ENCODE measurements at places on chromosomes 4 and X.

DNA sequence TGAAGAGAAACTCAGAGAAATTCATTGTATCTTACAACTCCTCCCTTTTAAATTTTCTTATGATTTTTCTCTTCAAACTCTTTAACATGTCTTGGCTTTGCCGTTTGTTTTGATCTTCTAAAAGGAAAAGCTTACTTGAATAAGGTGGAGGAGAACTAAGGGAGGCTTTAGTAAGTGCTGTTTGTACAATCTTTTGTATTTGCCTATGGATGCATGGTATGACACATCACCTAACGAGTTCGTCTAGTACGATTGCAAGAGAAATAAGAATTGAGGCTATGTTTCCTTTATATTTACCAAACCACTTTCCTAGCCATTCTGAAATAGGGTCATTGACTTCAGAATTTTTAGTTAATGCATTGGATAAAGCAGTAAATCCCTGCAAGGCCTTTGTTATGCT is 8.4 kb upstream of the BST1 start:
- no peak for DNase-seq

- no peak for DNase-seq
Observed at GRCh38 chr4:160371446-160371845, 1268.6 kb downstream of the RAPGEF2 start.

- DNase-seq: no peak
Observed at GRCh38 chr4:75511841-75512240, 2.4 kb downstream of the RCHY1 start.

GRCh38 chr4:55340266-55340665 is 5.8 kb upstream of the SRD5A3 start:
- DNase-seq: no peak

DNA sequence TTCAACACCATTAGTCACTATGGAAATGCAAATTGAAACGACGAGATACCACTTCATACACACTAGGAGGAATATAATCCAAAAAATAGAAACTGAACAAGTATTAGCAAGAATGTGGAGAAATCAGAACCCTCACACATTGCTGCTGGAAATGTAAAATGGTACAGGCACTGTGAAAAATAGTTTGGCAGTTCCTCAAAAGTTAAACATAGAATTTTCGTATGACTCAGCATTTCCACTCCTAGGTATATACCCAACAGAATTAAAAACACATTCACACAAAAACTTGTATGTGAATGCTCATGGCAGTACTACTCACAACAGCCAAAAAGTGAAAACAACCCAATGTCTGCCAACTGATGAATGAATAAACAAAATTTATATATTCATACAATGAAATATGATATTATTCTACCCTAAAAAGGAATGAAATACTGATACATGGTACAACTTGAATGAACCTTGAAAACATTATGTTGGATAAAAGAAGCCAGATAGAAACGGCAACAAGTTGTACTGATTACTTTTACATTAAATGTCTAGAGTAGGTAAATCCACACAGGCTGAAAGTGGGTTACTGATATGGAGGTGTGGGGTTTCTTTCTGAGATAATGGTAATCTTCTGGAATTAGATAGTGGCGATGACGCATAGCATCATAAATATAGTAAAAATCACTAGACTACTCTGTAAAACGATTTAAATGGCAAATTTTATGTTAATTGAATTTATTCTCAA is 22.3 kb downstream of the TEC start:
- DNase-seq: no peak

GRCh38 chr4:159401226-159401712 is 298.4 kb downstream of the RAPGEF2 start:
- DNase-seq: no peak

- DNase-seq: no peak
Observed at GRCh38 chrX:56798339-56798711, 69.3 kb downstream of the NBDY start.

GRCh38 chrX:22021751-22022324 is 10.3 kb upstream of the PHEX start:
- no peak for DNase-seq

DNA sequence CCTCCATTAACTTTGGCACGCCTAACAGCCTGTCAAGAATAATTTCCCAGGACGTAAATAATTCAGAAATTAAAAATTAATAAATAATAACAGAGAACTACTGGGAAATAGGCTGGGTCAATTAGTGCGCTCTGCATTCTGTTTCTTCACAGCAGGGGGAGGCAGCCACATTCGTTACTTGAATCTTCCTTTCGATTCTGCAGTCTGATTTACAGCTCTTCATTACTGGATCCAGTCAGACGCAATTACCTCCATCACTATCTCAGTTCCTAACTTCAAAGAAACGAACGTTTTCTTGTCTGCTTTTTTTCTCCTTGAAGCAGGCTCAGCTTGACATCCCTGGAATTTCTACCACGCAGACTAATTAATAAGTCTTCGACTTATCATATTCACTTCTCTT is 9.0 kb upstream of the RPL34 start:
- no peak for DNase-seq

- no peak for DNase-seq
Observed at GRCh38 chr4:73067971-73068394, 1.5 kb downstream of the COX18 start.

DNA sequence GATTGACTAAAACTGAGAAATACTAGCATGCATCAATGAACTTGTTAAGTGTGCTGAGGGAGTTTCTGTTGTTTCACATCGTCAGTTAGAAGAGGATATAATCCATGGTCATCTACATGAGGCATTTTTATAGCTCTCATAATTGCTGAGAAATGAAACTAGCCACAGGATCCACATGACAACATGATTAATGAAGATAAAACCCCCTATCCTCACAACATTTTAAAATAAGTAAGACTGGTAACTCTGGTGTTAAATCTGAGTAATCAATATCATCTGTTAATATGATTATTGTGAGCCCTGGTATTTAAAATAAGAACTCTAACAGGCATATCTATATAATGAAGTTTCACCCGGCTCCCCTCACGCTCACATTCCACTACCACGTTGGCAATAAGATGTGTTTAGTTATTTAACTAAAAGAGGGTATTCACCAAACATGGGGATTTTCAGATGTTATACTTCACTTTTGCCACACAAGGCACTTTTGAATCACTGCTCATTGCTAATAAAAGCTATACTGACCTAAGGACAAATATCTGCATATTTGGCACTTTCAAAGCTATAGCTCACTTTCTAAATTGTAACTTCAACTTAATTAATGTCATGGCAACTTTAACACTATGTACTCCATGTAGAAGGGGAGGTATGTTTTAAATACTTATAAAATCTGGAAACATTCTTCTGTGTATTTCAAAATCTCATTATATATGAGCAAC is 6.7 kb downstream of the UNC5C start:
- DNase-seq: no peak

DNA sequence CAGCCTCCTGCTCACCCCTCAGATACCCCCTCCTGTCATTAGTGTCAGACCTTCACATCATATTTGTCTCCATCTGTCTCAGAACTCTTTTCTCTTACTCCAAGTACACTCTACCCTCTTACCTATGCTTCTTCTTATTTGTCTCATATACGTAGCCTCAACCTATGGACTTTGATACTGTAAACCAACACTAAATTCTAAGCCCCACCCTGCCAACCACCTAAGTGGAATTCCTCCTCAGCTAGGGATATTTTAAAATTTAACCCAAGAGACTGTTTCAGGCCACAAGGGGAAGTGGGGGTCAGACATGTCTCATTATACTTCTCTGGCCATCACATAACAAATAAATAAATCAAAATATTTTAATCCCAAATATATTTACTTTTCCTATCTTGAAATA is 778.1 kb upstream of the GRID2 start:
- no peak for DNase-seq

GRCh38 chrX:24202465-24203031 is 53.0 kb downstream of the ZFX start:
- DNase-seq: no peak

DNA sequence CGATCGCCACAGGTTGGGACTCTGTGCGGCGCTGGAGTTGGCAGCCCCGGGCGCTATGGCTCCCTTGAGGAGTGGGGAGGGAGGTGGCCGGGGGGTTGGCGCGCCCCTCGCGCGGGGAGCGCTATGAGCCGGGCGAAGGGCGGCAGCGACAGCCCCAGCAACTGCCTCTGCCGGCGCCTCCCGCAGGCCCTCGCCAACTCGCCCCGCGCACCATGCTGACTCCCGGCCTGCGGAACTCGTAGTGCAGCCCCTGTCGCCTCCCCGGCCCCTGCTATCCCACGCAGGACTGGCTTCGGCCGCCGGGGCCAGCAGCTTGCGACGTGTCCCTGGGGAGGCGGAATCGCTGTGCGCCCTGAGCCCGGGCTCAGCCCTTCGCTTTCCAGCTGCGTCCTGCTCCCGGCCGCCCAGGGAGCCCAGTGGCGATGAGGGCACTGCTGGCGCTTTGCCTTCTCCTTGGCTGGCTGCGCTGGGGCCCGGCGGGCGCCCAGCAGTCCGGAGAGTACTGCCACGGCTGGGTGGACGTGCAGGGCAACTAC is 415 bp downstream of the SHISA3 start:
- no peak for DNase-seq

- no peak for DNase-seq
Observed at GRCh38 chrX:8684201-8684965, 47.6 kb downstream of the ANOS1 start.

- no peak for DNase-seq
Observed at GRCh38 chrX:51798701-51799100, 55.5 kb downstream of the GSPT2 start.

GRCh38 chrX:69808375-69808774 is 192.5 kb downstream of the EDA start:
- DNase-seq: no peak

- DNase-seq: no peak
Observed at GRCh38 chrX:151896734-151897474, 15.8 kb upstream of the MAGEA4 start.

DNA sequence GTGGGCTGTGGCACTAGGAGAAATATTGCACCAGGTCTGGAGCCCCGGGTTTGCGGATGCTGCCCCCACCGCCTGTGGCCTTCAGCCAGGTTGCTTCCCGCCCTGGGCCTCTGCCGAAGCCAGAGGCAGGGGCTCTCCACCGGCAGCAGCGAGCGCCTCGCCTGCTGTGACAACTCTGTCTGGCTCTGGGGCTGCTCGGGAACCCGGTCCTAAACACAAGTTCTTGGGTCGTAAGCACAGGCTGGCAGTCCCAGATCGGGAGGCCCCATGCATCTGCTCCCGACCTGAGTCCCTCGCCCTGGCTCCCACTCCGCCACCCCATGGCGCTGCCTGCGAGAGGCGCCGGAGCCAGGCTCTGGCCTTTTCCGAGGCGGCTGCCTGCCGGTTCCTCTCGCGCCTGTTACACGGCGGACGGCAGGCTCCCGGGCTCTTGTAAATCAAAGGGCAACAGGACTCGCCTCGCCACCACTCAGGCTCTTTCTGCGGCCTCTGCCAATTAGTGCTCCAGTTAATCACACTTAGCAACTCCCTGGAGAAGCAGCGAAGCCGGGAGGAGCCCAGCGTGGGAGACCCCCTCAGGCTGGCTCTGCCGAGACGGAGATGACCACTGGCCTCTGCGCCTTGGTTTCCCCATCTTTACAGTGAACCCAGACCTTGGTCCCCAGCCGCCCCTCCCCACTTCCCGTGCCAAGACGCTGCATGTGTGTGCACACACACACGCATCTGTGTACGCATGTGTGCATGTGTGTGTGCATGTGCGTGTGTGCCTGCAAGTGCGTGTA is 109.2 kb downstream of the DCTD start:
- no peak for DNase-seq

GRCh38 chrX:10512741-10513140 is 107.6 kb downstream of the MID1 start:
- no peak for DNase-seq

GRCh38 chr4:41181037-41181436 is 33.3 kb downstream of the APBB2 start:
- no peak for DNase-seq

- DNase-seq: no peak
Observed at GRCh38 chrX:50045823-50046222, 123.4 kb downstream of the CLCN5 start.

GRCh38 chr4:158769175-158769921 is 522 bp downstream of the FNIP2 start:
- DNase-seq: peak; percentile 71

DNA sequence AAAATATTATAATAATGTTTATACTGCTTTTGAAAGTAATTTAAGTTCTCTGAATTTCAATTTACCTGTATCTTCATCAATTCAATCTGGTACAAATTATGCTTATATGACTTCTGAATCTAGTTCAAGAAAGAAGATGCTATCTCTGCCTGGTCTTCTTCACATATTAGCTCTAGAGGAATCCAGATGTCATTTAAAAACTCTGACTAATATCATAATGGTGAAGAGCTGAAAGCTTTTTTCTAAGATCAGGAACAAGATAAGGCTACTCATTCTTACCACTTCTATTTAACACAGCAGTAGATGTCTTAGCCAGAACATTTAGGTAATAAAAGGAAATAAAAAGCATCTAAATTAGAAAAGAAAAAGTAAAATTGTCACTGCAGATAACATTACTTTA is 636.1 kb downstream of the ARAP2 start:
- DNase-seq: no peak

GRCh38 chrX:138885886-138886285 is 174.4 kb upstream of the FGF13 start:
- DNase-seq: no peak

DNA sequence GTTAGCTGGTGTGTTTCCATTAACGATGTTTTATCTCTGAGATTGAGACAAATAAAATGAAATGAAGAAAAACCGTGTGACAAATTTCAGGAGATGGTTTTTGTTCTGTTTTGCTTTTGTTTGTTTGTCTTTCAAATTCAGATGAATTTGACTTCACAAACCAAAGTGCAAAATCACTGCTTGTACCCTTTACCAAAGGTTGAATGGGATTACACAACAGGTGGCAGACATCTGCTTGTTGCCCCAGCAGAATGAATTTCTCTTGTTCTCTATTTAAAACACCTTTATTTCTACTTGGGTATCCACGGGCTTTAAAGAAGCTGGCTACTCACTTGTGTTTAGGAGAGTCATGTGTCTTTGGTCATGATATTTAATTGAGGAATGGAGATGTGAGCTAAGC is 239.7 kb upstream of the CLNK start:
- DNase-seq: no peak

- DNase-seq: peak; percentile 61
Observed at GRCh38 chr4:2402048-2402842, 16.2 kb downstream of the ZFYVE28 start.

DNA sequence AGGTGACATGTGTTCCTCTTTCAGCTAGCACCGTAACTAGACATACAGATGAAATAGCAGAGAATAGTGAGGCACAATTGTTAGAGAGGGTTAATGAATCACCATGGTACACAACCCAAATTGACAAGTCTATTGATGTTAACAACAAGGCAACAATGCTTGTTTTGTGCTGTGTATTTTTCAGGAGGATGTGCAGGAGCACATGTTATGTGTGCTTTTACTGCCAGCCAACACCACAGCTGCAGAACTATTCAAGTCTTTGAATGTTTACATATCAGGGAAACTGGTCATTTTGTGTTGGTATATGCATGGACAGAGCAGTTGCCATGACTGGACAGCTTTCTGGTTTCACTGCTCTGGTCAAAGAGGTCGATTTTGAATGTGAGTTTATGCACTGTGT is 32.8 kb downstream of the STBD1 start:
- DNase-seq: no peak
